ENCODE measurements at places on chromosomes 2 and 18.

DNA sequence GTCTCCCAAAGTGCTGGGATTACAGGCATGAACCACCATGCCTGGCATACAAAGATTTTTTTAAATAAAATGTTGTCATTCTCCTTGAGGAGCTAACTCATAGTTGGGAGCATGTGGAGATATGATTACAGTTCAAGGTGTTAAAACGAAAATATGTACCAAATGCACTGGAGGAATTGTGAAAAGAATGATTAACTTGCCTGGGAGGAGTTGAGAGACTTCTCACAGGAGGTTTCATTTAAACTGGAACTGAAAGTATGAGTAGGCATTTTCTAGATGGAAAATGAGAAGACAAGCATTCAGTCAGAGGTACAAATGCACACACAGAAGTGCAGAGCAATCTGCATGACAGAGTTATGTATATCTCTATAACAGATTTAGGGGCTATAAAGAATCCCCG is 126.6 kb upstream of the PDE1A start:
- DNase-seq, result no peak

DNA sequence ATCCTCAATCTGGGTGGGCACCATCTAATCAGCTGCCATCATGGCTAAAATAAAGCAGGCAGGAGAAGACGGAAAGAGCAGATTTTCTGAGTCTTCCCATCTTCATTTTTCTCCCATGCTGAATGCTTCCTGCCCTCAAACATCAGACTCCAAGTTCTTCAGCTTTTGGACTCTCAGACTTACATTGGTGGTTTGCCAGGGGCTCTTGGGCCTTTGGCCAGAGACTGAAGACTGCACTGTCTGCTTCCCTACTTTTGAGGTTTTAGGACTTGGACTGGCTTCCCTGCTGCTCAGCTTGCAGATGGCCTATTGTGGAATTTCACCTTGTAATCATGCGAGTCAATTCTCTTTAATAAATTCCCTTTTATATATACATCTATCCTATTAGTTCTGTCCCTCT is 36.6 kb downstream of the DIPK1C start:
- no peak for DNase-seq

DNA sequence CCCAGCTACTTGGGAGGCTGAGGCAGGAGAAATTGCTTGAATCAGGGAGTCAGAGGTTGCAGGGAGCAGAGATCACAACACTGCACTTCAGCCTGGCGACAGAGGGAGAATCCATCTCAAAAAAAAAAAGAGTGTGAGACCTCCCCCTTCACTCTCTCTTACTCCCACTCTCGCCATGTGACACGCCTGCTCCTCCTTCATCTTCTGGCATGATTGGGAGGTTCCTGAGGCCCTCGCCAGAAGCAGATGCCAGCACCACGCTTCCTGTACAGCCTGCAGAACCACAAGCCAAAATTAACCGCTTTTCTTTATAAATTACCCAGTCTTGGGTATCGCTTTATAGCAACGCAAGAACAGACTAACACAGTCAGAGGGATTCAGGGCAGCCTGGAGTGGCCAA is 66.3 kb upstream of the CREB1 start:
- DNase-seq, result no peak

- no peak for DNase-seq
Observed at GRCh38 chr2:43612944-43613343, 17.1 kb upstream of the THADA start.

DNA sequence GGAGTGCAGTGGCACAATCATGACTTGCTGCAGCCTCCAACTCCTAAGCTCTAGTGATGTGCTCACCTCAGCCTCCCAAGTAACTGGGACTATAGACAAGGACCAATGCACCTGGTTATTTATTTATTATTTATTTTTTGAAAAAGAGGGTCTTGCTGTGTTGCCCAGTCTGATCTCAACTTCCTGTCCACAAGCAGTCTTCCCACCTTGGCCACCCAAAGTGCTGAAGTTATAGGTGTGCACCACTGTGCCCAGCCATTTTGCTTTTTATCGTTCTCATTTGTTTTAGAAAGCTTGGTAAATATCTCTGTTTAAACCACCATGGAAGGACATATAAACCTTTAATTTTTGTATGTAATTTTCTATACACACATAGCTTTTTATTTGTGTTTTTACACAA is 74.2 kb downstream of the SMCHD1 start:
- no peak for DNase-seq

- DNase-seq, result no peak
Observed at GRCh38 chr2:64860276-64860885, 128.8 kb upstream of the SLC1A4 start.

GRCh38 chr2:37809525-37809924 is 115.6 kb upstream of the RMDN2 start:
- no peak for DNase-seq

DNA sequence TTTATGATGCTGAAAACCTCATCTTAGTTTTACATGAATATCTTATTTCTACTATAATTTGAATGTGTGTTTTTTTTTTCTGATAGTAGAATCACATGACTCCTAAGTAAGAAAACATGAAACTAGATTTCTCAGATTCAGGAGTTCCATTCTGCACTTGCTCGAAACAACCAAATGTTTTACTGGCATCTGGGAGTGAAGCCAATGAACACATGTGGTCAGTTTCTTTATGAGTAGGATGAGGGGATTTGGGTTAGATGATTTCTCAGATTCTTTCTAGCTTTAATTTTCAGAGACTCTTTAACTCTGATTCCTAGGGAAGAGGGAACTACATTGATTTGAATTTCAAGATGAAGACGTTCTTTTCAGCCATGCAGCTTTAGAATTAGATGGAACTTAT is 225.0 kb upstream of the NT5C1B start:
- no peak for DNase-seq

DNA sequence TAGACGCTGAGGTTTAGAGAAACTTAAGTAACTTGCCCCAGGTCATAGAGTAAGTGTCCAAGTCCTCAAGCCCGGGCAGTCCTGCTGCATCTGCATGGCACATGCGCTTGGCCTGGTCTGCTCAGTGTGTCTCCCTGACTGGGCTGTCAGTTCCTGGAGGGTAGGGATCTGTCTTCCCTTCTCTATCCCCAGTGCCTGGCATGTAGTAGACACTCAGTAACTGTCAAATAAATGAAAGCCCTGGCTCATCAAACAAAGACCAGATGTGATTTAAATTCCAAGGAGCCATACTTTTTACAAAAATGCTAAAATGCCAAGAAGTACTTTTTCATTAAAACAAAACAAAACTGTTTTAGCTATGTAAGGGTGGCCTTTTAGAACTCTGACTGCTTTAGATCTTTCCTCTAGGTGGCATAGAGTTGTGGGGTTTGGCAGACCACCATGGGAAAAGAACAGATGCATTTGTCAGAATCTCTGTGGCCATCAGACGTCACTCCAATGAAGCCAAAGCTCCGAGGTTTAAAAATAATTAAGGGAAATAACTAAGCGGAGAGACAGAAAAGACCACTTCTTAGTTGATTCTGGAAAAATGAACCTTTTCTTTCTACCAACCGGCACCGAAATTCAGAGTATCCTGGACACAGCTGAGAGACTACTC is 34.0 kb downstream of the EPAS1 start:
- no peak for DNase-seq

GRCh38 chr2:31997653-31998052 is 13.2 kb downstream of the MEMO1 start:
- DNase-seq, result no peak

DNA sequence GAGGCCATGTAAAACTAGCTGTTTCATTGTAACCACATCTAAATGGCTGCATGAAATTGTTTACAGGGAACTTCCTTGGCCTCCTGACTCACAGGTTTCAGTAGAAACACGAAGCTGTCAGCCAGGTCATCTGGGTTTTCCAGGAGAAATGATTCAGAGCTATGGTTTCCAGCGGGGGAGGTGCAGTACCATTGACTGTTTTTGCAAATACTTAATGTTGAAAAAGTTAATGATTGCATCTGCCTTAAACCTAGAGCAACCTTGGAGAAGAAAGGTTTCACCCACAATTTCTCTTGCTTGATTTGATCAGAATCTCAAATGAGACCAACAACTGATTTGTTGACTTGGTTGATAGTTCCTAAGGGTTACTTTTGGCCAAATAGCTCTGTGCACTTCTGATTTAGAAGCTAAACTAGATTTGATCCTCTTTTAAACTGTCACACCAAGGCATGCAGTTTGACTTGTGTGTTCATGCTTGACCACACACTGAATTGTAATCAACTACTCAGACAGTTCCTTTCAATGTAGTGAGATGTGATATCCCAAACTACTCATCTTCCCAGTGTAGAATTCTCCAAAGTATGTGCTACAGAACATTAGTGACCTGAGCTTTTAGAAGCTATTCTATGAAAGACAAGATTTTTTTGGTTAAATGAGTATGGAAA is 193.5 kb upstream of the CHST9 start:
- DNase-seq, result no peak

GRCh38 chr2:99961196-99961913 is 181.0 kb downstream of the AFF3 start:
- DNase-seq, result no peak

GRCh38 chr18:37270038-37270665 is 295.4 kb downstream of the CELF4 start:
- DNase-seq, result no peak

GRCh38 chr2:127516041-127516762 is 10.1 kb downstream of the IWS1 start:
- DNase-seq, result no peak

GRCh38 chr2:72036595-72036994 is 111.1 kb downstream of the CYP26B1 start:
- DNase-seq, result no peak

DNA sequence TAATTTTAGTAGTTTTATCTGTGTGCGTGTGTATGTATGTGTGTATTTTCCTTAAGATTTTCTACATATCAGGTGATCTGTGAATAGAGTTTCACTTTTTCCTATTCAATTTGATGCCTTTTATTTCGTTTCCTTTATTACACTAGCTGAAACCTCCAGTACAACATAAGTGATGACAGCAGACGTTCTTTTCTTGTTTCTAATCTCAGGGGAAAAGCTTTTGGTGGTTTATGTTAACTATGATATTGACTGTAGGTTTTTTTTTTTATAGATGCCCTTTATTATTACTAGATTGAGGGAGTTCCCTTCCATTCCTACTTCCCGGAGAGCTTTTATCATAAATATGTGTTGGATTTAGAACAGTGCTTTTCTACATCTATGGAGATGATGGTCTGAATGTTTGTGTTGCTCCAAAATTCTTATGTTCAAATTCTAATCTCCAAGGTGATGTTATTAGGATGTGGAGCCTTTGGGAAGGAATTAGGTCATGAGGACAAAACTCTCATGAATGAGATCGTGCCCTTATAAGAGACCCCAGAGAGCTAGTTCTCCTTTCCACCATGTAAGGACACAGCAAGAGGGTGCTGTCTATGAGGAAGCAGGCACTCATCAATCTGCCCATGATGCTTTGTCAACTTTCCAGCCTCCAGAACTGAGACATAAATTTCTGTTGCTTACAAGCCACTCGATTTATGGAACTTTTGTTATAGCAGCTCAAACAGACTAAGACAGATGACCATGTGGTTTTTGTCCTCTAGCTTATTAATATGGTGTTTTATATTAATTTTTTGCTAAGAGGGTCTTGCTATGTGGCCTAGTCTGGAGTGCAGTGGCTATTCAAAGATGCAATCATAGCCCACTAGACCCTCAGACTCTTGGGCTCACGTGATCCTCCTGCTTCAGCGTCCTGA is 5.9 kb upstream of the RHBDD1 start:
- no peak for DNase-seq

GRCh38 chr2:150129921-150130575 is 357.4 kb downstream of the RND3 start:
- no peak for DNase-seq

- no peak for DNase-seq
Observed at GRCh38 chr2:165450156-165450555, 19.3 kb upstream of the CSRNP3 start.

- no peak for DNase-seq
Observed at GRCh38 chr18:8802017-8802672, 96.8 kb downstream of the MTCL1 start.

GRCh38 chr2:187333804-187334203 is 114.2 kb downstream of the CALCRL start:
- no peak for DNase-seq

DNA sequence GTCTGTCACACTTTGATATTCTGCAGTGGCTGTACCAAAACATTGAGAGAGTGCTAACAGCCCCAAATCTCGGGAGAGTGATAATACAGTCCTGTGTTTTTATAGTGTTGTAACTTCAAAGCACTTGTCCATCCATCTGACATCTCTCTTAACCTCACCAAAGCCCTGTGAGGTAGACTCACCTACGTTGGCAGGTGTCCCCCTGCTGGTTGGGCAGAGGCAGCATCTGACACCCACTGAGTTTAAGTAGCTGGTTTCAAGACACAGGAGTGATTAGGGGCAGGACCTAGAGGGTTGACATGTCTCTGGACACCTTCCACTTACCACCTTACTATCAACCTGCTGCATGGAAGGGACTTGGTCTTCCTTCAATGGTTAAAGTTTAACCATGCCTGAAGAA is 22.9 kb downstream of the COLEC12 start:
- DNase-seq, result no peak
